ENCODE measurements at places on chromosomes 5 and 9.

GRCh38 chr5:170960567-170960966 lies 98.7 kb downstream of the RANBP17 start:
- no peak for DNase-seq

DNA sequence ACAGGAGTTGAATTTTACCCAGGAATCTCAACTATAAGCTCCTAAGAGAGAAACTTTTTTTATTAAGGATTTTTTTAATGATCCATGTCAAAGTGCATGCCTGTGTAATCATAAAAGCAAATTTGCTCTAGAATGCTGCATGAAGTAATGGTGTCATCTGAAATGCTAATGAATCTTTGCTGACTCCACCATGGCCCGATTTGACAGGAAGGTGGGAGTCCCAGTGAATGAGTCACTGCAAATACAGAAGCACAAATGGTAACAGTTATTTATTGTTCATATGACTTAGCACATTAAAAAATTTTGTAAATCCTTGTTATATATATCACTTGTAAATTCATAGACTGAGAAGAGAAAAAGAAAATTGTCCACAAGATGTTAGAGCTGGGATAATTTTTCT lies 341.3 kb downstream of the RASEF start:
- no peak for DNase-seq

- DNase-seq = no peak
These were observed 37.1 kb upstream of the OLFM1 start for GRCh38 chr9:135050072-135050990.

DNA sequence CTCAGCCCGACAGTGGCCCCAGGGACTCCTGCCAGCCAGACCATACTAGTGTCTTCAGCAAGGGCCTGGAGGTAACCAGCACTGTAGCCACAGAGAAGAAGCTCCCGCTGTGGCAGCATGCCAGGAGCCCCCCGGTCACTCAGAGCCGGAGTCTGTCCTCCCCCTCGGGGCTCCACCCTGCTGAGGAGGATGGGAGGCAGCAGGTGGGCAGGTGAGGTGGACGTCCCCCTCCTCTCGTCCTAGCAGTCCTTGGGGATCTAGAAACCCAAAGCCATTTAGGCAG lies 28.0 kb upstream of the LRRC14B start:
- no peak for DNase-seq

DNA sequence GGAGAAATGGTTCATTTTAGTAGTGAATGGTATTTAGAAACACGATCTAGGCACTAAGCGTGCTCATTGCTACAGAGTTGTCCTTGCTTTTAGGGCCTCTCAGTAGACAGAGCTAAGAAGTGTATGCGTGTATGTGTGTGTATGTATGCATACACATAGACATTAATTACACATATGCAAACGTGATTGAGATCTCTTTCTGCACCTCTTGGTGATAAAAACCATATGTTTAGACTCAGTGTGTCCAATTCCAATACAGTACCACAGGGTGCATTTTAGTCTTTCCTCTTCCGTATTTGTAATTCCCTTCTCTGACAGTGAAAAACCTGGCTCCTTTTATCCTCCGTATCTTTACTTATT lies 13.1 kb downstream of the TRIO start:
- DNase-seq = no peak

DNA sequence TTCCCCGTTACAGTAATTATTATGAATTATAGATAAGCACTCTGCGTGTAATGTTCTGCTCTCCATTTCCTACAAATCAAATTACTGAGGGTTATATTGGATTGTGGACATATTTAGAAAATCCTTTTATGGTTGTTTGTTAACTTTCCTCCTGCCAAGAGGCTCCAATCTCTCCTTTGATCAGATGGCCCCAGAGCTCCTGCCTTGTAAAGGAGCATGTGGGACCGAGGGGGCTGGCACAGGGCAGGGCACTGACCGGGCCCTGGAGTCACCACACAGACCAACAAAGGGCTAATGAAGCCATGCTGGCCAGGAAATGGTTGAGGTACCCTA lies 415.9 kb downstream of the EFNA5 start:
- DNase-seq = no peak

- no peak for DNase-seq
These were observed 57.2 kb downstream of the MLANA start for GRCh38 chr9:5947912-5948311.

- no peak for DNase-seq
These were observed 311.1 kb upstream of the CHD1 start for GRCh38 chr5:99239826-99240360.

GRCh38 chr5:17406423-17406838 lies 91.6 kb upstream of the TAF11L2 start:
- no peak for DNase-seq

DNA sequence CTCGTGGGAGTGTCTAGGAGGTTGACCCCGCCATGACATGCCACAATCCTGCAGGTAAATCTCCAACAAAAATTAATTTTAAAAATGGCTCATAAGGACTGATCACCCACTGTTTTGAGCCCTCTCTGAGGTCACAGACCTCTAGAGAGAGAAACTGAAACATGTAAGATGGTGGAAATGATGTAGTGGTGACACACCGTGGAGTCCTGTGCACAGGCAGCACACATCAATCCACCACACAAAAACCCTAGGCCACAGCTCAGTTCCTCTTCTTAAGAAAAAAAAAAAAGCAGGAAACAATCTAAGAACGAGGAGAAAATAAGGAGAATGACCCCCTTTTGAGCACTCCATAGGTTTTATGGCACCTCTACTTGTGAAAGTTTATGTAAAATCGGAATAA lies 93.8 kb upstream of the FAM120A start:
- no peak for DNase-seq

DNA sequence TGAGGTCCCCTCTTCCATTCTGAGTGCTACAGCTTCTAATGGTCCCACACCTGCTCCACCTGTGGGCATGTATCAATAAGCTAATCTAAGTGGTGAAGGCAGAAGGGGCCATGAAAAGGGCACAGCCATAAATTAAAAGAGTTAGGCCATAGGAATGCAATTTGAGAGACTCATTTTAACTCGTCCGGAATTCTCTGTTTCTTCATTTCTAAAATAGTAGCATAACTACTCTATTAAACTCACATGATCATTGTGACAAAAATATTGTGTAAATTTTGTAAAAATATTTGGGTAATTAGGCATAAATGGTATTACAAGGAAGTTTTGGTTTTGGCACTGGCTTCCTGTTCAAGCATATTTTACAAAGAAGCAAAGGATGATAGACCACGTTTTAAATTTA lies 103.1 kb upstream of the TXNDC8 start:
- no peak for DNase-seq

GRCh38 chr9:19533373-19533772 lies 124.6 kb downstream of the ACER2 start:
- no peak for DNase-seq

DNA sequence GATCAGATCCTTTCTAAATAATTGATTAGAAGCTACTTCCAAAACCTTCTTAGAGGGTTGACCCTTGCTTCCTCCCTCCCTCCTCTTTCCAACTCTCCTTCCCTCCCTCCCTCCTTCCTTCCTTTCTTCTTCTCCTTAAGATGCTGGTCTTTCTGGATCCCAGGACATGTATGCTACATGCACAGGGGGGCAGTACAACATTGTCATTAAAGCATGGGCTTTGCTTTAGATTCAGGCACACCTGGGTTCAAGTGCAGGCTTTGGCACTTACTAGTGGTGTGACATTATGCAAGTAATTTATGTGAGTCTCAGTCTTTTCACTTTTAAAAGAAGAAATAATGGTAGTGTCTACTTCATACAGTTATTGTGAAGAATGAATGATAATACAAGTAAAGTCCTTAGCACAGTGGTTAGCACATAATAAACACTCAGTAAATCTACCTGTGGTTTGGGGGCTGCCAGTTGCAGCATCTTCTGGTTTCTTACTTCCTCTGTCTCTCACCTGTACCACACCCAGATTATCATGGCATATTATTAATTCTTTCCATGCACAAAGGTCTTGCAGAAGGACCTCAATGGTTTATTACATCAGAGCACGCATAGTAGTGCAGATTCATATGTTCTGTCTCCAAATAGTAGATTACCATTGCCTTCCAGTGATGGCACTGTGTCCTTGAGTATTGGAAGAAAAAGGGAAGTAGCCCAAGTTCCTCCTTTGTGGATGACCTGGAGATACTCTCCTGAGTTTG lies 154.1 kb downstream of the ARHGAP26 start:
- peak; percentile 0 for DNase-seq

- DNase-seq = no peak
These were observed 14.6 kb downstream of the CLPTM1L start for GRCh38 chr5:1330146-1330846.

- DNase-seq = peak; percentile 21
These were observed 21.7 kb upstream of the SPINK7 start for GRCh38 chr5:148290271-148291195.

DNA sequence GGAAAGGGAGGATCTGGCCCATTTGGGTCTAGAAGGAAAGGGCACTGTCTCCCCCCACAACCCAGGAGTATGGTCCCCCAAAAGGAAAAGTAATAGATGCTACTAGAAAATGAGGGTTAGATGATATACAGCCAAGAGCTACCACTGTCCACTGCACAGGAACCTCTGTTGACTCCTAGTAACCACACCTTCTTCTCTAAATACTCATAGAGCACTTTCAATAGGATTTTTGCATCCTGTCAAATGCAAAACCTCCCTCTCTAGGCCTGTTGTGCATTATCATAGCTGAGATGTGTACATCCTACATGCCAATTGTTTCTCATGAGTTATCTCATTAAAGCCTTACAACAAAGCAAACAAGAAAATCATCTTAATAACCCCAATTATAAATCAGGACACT lies 66.8 kb downstream of the THBS4 start:
- DNase-seq = no peak

- no peak for DNase-seq
These were observed 114.9 kb upstream of the SLCO6A1 start for GRCh38 chr5:102613661-102614060.

- peak; percentile 61 for DNase-seq
These were observed 570 bp downstream of the CREBRF start for GRCh38 chr5:173056783-173057061.

DNA sequence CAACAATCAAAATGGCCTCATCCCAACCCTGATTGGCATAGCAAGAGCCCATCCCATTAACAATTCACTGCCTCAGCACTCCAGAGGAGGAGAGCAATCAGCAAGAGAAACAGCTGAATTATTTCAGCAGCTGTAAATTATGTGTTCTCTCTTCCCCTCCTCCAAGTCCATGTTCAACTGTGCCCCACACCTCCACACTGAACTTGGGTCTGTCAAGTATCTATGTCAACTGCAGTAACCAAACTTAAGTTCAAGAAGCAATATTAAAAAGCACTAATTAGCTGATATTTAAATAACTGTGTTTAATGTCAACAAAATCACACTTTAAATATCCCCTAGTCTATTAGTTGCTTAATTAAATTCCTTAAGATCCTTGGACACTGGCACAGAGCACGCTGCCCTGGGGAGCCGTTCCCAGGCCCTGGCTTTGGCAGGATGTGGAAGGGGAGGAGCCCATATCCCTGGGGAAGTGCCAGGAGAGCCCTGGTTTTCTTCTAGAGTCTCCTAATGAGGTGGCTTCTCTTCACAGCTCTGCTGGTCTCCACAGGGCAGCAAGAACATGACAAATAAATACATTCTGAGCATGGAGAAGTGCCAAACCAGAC lies 50.6 kb downstream of the SIL1 start:
- no peak for DNase-seq

GRCh38 chr5:143134900-143135299 lies 268.6 kb downstream of the NR3C1 start:
- no peak for DNase-seq

GRCh38 chr5:156188016-156188415 lies 138.9 kb upstream of the SGCD start:
- no peak for DNase-seq

DNA sequence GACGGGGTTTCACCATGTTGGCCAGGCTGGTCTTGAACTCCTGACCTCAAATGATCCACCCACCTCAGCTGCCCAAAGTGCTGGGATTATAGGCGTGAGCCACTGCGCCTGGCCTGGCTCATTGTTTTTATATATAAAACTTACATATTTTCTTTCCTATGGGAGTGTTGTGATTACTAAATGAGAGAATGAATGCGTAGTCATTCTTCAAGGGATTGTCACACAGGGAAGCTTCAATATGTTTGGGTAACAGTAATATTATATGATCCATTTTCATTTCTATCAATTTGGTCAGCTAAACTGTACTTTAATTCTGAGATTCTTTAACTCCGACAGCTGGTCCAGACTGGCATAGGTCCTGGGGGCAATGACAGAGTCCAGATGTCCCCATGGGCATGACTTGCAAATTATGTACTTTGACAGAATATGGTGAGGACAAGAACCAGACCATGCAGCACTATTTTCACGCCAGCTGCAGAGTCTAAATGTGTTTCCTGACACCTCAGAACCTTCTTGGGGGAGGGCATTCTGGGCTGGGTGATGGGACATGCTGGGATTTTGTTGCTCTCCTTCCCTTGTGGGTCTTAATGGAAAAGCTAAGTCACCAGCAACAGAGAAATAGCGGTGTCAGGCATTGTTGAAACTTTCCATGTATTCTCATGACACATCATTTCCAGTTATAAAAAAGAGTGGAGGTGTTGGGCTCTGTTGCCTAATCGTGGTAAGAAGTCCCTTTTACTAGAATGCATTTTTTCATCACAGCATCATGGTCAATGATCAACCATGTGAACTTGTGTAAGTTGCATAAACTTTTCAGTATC lies 40.9 kb upstream of the TNC start:
- DNase-seq = no peak

GRCh38 chr5:88854769-88855168 lies 28.2 kb downstream of the MEF2C start:
- no peak for DNase-seq

DNA sequence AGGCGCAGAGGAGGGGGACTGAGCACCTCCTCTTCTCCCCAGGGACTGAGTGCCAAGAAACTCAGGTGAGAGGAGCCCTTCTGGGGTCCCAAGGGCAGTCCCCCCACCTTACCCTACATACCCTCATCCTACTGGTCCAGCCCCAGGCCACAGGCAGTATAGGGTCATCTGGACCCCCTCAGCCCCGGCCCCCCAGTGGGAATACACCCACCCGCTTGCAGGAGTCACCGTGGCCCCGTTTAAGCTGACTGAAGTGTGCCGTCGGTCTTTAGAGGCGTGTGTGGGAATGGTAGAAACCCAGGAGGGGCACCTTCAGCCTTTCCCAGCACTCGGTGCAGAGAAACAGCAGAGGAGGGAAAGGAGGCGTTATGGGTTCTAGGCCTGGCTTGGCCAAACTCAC lies 30.8 kb downstream of the COL15A1 start:
- no peak for DNase-seq

- no peak for DNase-seq
These were observed 478.1 kb upstream of the SMC2 start for GRCh38 chr9:103615994-103616393.

DNA sequence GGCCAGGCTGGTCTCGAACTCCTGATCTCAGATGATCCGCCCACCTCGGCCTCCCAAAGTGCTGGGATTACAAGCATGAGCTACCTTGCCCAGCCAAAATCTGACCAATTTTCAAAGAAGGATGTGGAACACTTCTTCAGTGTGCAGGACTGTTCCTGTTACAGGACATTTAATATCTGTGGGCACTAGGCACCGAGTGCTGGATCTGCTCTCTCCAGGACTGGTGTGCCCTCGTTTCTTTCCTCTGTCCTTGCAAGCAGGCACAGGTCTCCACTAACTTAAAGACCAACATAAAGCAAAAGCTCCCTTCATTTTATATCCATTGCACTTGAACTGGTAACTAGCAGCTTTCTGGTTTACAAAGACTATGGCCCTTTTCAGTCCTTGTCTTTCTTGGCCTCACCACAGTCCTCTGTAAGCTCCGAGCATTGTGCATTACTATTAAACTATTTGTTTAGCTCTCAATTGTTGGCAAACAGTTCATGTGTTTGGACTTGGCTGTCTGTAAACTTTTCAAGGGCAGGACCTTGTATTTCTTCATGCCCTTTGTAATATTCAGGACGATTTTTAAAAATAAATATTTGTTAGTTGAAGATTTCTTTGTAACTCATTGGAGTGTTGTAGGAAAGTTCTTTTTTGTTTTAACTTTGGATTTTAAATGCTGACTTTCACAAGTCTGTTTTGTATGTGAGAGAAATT lies 37.3 kb downstream of the ARHGEF28 start:
- DNase-seq = no peak

Measured in NCI-H2081 (cell line).